AG09319 (cell line): ENCODE measurements at places on chromosomes 1 and 21.

- DNase-seq = no peak
Measured at GRCh38 chr1:32012709-32013385, 821 bp upstream of the KHDRBS1 start.

DNA sequence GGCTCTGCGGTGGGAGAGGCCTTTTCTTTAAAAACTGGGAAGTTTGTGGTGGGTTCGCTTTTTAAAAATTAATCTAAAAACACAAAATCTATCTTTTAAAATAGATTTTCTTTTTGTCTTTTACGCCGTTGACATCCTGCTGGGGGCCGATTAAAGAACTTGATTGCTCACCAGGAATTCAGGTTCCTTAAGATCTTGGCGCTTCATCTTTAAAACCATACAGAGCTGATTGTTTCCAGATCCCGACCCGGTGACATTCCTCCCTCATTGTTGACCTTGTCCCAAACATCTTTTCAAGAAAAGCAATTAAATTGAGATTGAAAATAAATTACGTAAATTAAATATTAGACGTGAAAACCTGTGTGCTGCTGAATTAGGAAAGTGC lies 546 bp upstream of the ZNF697 start:
- no peak for DNase-seq

DNA sequence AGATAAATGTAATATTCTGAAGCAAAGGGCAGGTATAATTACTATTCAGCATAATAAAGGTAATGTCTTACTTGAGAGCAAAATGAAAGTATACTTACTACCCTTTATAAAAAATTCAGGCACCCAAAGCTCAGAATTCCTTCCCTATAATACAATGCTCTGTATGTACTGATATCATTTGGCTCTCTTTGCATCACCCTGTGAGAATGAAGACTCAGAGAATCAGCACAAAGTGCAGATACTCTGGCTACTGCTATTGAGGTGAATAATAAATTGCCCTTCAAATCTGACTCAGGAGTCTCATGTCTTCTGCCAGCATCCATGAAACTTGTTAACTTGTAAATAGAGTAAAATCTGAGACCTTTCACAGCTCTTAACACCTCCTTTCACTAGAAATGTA lies 108.5 kb upstream of the KCTD3 start:
- no peak for DNase-seq

- DNase-seq = no peak
Measured at GRCh38 chr1:173424782-173425407, 52.2 kb upstream of the PRDX6 start.

- DNase-seq = no peak
Measured at GRCh38 chr1:183844806-183845205, 39.9 kb downstream of the RGL1 start.

- DNase-seq = no peak
Measured at GRCh38 chr1:202752774-202753173, 42.5 kb upstream of the SYT2 start.

GRCh38 chr1:7886405-7886745 lies 33.5 kb upstream of the UTS2 start:
- no peak for DNase-seq

DNA sequence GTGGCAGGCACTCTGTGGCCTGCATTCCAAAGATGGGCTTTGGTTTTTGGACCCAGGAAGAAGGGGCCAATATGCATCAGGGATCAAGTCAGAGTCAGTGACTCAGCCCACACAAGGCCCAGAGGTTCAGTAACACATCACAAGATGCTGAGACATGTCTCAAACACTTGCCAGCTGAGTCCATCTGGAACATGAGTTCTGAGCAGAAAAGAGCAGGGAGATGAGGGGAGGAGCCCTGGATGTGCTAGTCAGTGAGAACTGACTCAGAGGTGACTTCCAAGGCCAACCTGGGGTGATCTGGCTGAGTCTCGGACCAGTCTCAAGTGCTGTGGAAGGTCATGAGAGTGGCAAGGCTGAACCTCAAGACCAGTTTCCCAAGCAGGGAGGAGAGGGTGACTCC lies 150.1 kb downstream of the CDC7 start:
- peak; percentile 84 for DNase-seq
